Stimulated activated CD8-positive, alpha-beta memory T cell treated with anti-CD3 and anti-CD28 coated beads, Interleukin-2, amount 100 ng/mL, for 48 hours (primary cell): ENCODE measurements at places on chromosomes 6 and 20.
A peak's percentile ranks its signal among the peaks of the same experiment; 100 is the strongest.

DNA sequence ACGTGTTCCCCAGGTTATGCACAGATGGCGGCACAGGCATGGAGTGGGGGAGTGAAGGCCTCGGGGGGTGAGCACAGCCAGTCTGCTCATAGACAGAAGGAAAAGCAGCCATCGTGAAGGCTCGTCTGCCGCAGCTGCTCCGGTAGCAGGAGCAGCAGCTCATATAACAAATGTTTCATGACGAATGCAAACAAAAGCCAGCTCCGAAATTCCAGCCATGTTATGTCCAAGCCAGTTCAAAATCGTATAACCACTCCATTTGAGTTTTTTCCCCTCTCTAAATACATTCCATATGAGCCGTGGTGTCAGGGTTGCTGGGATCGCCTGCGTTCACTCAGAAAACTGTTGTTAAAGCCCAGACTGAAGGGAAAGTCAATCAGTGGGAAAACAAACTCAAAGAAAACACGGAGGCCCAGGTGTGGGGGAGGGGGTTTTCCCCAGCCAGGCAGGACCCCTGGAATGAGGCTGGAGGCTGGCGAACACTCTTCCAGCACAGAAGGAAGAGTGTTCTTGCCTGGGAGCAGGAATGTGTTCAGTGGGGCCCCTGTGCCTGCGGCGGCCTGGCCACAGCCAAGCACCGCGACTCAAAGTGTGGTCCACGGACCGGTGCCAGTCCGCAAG is 280.4 kb upstream of the TAB2 start:
- DNase-seq, result no peak

DNA sequence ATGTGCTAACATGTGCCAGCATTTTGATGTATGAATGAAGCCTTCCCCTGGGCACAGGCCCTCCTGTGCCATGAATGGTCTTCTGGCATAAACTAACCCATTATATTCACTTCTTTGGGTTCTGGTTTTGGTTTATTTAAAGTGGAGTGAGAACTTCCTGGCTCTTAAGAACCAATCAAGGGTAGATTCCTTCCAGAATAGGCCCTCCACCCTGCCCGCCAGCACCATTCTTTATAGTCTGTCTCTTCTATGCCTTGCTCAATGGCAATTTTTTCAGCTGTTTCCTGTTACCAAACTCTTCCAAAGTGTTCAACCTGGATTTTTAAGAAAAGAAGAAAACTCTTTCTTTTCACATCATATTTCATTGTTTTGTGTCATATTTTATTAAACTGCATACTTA is 44.1 kb downstream of the VEGFA start:
- no peak for DNase-seq

DNA sequence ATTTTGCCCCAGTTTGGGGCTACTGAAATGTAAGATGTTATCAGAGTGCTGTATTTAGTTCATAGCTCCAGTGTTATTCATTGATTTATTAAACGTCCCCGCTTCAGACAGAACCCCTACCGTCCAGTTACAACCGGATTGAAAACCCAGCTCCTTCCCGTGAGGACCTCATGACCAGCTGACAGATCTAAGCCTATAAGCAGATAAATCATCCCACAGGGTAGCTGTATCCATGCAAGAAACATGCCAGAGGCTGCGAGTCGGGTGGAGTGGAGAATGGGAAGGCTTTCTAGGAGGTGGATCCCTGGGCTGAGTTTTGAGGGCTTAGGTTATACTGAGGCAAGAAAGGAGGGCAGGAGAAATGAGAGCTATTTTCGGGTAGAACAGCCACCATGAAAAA is 260.0 kb downstream of the ARID1B start:
- no peak for DNase-seq

GRCh38 chr6:31577579-31577966 is 2.2 kb downstream of the TNF start:
- DNase-seq, result no peak

DNA sequence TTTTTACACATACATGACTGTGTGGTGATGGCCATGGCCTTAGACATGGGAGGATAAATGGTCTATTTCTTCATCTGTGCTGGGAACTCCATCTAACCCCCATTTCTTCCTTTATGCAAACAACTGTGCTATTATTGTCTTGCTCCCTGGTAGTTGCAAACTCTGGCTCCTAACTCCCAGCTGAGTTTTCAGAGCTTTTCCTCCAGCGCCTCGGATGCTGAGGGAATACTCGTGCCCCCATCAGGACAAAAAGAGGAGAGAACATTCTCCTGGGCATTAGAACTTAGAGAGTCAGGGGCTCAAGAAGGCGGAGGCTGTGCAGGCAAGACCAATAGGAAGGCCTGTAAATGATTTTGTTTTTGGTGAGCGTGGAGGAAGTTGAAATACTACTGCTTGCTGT is 2.1 kb downstream of the DAAM2 start:
- DNase-seq, result no peak

GRCh38 chr6:157019115-157019641 is 242.0 kb downstream of the ARID1B start:
- no peak for DNase-seq

DNA sequence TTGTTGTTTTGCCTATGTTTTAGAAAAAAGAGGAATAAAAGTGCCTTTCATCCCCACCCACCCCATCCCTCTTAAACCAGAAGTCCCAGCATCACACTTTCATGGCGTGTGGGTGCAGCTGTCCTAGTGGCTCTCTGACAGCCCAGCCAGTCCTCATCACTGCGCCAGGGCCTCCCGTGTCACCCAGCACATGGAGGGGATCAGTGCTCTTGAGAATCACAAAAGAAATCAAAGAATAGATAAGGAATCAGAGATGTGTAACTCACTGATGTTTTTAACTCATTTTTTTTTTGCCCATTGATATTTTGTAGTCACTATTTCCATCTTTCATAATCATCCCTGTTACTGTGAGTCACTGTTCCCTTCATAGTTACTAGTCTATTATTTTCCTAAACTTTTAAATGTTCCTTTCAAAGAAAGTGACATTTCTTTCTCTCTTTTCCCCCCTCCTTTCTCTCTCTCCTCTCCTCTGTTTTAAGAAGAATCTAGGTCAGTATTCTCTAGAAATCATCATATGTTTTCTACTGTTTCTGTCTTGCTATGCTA is 78.6 kb downstream of the AIG1 start:
- peak; percentile 0 for DNase-seq

- DNase-seq, result no peak
Measured at GRCh38 chr20:63177134-63177784, 38.7 kb downstream of the YTHDF1 start.

GRCh38 chr20:46087161-46087560 is 2.6 kb downstream of the NCOA5 start:
- no peak for DNase-seq

- no peak for DNase-seq
Measured at GRCh38 chr20:57879779-57880570, 170.2 kb upstream of the PMEPA1 start.

- DNase-seq, result no peak
Measured at GRCh38 chr6:134550604-134551003, 232.7 kb upstream of the SGK1 start.

GRCh38 chr20:23126281-23127061 is 40.3 kb upstream of the CD93 start:
- DNase-seq, result no peak

DNA sequence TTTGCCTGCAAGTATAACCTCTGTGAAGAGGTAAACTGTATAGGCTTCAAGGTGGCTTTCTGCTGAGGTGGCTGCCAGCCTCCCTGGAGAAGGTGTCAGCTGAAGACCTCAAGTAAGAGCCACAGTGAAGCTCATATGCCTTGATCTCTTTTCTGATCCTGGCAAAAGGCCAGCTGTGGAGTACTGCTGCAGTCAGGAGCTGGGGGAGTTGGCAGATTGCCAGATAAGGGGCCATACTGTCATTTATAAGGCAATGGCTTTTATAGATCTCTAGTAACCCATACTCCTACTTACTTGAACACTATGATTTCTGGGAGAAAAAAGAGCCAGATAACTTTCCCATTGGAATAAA is 8.8 kb upstream of the CEP85L start:
- DNase-seq, result no peak

- DNase-seq, result no peak
Measured at GRCh38 chr6:143754204-143754603, 76.4 kb downstream of the PHACTR2 start.

DNA sequence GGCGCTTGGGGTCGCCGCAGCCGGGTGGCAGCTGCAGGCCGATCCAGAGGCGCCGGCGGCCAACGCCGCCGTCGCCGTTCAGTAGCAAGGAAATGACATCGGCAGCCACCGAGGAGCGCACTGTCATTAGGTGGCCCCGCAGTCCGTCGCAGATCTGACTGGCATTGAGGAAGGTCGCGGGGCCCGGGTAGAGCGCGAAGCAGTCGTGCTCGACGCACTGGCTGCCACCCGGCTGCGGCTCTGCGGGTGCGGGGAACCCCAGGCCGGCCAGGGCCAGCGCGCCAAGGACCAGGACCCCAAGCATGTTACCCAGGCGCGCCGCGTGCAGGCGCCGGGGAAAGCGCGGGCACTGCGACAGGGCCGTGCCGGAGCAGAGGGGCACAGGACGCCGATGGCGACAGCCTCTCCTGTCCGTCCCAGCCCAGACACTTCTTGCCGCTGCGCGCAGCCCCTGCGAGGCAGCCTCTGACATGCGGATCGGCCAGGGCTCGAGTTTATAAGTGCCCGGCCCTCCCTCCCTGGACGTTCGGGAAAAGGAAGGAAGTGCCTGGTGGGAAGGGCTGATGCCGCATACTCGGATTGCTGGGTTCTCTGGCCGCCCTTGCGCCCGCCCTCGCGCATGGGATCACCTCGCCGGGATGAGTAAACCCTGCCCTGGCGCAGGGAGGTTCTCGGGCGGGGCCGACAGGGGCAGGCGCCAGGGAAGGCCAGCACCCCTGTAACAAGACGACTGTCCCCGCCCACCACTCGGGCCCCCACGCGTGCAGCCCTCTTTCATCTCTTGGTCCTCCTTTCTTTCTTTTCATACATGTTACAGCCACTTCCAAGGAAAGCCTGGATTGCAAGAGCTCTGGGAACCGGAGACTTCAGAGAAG is at the start of gene THBD:
Gene THBD (minus strand): TSS at position 472 of the 875 bp plus-strand sequence. CDS start 168 bp downstream, at position 304.
- no peak for DNase-seq

DNA sequence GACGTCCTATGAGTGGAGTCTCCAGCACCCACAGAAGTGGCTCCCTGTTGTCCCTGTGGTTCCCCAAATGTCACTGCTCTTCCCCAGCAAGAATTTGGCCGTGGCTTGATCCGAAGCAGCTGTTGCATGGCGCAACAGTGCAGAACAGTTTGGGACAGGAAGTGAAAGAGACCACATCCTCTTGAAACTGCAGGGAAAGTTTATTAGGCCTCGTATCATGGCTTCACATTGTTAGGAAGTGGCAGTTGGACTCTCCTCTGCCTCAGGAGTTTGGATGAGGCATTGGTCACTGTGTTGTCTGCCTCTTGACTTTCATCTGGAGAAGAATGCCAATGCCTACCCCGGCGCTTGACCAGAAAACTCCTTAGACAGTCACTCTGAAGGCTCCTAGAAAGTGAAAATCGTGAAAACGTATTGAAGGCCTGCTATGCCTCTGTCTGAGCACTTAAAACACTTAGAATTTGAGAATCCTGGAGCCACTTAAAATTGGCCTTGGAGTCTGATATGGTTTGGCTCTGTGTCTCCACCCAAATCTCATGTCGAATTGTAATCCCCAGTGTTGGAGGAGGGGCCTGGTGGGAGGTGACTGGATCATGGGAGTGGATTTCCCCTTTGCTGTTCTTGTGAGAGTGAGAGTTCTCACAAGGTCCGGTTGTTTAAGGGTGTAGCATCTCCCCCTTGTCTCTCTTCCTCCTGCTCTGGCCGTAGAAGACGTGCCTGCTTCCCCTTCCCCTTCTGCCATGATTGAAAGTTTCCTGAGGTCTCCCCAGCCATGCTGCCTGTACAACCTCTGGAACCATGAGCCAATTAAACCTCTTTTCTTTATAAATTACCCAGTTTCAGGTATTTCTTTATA is 334.9 kb upstream of the JARID2 start:
- no peak for DNase-seq

DNA sequence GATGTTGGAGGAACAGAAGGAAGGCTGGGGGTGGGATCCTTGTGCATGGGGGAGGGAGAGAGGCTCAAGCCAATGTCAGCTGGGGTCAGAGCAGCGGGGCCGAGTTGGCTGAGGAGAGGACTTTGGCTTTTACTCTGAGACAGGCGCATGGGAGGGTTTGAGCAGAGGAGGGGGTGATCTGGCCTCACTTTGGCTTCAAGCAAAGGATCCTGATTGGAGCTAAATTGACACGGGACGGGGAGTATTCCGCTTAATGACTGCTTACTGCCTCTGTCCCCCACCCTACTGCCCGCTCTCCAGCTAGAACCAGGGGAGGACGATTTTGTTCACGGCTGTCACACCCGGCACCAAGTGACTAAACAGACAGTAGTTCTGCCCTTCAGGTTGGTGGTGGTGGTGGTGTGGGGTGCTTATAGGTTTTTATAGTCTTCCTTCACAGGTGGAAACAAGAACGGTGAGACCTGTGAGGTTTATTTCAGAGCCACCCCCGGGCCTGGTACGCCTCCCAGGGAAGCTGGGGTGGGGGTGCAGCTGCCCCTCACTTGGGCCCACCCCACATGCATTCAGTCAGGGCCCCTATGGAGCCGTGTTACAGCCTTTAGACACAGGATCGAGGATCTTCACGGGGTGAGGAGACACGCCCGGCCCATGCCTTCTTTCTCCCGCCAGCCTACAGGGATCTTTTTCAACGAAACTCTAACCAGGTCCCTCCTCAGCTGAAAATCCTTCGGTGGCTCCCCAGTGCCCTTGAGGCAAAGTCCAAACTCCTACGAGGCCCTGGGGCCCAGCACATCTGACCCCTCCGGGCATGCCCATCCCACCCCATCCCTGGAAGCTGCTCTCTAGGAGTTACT is 1.3 kb upstream of the SNAI1 start:
- DNase-seq, result no peak

- no peak for DNase-seq
Measured at GRCh38 chr6:109922851-109923250, 55.3 kb upstream of the GPR6 start.

- DNase-seq, result no peak
Measured at GRCh38 chr6:72653026-72653425, 31.2 kb downstream of the KCNQ5 start.

DNA sequence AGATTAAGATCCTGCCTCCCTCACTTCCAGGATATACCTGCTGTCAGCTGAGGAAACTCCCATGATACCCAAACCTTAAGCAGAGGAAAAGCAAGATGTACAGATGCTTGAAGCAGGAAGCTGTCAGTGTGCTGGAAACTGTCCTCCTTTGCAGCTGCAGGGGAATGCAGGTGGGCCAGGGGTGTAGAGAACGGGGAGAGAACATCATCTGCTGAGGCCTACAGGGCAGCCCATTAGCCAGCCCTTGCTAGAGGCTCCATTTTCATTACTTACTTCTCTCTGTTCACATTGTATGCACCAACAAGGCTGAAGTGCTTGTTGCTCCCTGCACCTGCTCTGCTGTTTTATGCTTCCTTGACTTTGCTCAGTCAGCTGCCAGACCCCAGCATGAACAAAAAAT is 119.1 kb downstream of the PRND start:
- no peak for DNase-seq

DNA sequence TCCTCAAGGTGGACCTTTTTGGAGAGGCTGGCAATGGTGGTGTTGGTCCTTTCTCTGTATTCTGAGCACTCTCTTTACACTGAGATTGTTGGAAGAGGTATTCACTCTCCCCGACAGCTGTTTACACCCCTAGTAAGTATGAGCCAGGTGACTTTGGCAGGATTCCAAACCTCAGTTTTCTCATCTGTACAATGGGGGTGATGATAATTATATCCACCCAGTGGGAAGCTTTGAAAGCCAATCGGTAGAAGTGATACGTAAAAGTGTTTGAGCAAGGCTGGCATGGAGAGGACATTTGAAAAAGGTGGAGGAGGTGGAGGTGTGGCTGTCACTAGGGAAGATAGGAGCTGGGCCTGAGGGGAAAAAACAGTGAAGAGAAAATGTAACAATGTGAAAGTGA is 35.5 kb downstream of the ISM1 start:
- no peak for DNase-seq

- no peak for DNase-seq
Measured at GRCh38 chr20:51095633-51096521, 73.0 kb upstream of the KCNG1 start.
